ENCODE measurements at places on chromosomes 3 and 15.
A peak's percentile ranks its signal among the peaks of the same experiment; 100 is the strongest.

- no peak for DNase-seq
Observed at GRCh38 chr3:171094411-171094810, 67.9 kb upstream of the SLC2A2 start.

- DNase-seq: no peak
Observed at GRCh38 chr3:125062904-125063618, 7.3 kb upstream of the HEG1 start.

- DNase-seq: no peak
Observed at GRCh38 chr15:31024330-31024729, 32.9 kb upstream of the MTMR10 start.

DNA sequence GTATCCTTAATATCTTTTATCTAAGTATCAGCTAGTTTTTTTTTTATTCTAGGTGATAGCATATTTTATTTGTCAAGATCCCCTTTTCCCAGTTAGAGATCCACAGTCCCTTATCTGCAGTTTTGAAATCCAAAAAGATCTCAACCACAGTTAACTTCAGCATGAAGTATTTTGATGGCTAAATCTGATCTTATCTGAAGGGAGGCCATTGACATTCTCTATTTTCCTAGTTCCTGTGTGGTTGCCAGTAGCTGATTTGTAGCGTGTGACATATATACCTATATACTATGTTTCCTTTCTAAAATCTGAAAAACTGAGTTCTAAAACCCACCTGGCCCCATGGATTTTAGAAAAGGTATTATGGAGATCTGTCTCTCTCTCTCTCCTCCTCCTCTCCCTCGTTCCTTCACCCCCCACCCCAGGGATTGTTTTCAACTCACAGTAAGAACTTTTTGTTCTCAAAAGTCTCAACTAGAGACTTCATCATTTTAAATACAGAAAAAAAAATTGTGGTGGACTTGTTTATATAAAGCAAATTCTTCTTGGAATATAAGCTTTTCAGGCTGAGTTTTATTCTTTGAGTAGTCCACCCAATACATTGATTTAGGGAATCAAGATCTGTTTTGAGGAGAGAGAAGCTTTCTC, 12.3 kb downstream of the TCF12 start:
- no peak for DNase-seq

DNA sequence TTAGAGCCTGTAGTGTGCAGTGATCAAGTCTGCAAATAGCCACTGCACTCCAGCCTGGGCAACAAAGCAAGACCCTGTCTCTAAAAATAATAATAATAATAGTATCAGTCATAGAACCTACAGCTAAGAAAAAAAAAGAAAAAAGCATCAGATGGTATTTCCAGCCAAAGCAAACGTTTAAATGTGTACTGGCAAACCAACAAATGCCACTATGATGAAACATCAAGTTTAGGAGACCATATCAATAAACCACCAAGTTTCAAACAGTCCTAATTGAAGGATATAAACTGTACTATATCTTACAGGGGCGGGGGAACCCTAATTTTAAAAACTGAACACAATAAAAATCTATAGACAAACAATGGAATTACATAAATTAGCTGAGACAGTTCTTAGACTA, 6.4 kb downstream of the UBP1 start:
- DNase-seq: no peak

DNA sequence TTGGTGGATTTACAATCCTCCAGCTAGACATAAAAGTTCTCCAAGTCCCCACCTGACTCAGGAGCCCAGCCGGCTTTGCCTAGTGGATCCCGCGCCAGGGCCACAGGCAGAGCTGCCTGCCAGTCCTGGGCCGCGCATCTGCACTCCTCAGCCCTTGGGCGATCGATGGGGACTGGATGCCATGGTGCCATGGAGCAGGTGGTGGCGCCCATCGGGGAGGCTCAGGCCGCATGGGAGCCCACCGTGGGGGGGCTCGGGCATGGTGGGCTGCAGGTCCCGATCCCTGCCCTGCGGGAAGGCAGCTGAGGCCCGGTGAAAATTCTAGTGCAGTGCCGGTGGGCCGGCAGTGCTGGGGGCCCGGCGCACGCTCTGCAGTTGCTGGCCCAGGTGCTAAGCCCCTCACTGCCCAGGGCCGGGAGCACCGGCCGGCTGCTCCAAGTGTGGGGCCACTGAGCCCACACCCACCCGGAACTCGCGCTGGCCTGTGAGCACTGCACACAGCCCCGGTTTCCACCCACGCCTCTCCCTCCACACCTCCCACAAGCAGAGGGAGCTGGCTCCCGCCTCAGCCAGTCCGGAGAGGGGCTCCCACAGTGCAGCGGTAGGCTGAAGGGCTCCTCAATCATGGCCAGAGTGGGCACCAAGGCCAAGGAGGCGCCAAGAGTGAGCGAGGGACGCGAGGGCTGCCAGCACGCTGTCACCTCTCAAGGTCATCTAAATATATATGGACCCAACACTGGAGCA, 38.8 kb upstream of the IGSF11 start:
- no peak for DNase-seq

DNA sequence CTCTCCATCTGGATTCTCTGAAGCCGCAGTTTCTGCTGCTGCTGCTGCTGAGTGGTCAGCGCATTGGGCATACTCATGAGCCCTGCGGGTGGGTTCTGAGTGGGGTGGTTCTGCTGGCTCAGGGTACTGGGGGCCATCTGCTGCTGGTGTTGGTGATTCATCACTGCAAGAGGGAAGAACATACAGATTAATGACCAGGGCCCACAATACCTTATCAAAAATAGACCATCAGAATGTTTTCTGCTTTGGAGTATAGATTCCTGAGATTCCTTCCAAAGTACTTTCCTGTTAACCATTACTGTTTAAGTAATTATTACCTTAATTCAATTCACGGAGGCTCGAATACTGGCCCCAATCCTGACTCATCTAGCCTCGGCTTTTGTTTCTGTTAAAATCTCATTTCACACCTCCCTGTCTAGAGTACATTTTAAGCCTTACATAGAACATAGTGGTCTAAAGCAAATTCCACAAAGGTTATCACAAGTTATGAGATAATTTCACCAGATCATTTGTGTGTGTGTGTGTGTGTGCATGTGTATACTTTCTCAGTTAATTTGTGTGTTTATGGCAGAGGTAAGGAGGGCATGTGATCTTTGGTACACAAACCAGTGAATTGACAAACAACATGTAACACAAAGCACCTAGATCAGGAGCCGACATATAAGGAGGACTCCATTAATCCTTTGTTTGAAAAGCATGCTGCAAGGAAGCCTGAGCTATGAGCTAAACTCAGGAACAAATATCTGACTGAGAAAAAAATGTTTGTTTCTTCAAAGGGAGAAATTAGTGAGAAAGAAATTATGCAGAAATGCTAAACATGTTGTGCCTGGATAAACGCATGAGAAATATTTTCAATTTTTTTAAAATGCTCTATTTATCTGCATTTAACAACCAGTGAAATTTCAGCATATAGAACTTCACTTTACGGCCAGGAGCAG, 68.1 kb downstream of the TM4SF4 start:
- no peak for DNase-seq

- no peak for DNase-seq
Observed at GRCh38 chr15:62122249-62122648, 42.8 kb downstream of the C2CD4B start.

GRCh38 chr3:37591116-37591781, 270.4 kb upstream of the CTDSPL start:
- no peak for DNase-seq

GRCh38 chr3:194983620-194984019, 287.3 kb downstream of the XXYLT1 start:
- no peak for DNase-seq

DNA sequence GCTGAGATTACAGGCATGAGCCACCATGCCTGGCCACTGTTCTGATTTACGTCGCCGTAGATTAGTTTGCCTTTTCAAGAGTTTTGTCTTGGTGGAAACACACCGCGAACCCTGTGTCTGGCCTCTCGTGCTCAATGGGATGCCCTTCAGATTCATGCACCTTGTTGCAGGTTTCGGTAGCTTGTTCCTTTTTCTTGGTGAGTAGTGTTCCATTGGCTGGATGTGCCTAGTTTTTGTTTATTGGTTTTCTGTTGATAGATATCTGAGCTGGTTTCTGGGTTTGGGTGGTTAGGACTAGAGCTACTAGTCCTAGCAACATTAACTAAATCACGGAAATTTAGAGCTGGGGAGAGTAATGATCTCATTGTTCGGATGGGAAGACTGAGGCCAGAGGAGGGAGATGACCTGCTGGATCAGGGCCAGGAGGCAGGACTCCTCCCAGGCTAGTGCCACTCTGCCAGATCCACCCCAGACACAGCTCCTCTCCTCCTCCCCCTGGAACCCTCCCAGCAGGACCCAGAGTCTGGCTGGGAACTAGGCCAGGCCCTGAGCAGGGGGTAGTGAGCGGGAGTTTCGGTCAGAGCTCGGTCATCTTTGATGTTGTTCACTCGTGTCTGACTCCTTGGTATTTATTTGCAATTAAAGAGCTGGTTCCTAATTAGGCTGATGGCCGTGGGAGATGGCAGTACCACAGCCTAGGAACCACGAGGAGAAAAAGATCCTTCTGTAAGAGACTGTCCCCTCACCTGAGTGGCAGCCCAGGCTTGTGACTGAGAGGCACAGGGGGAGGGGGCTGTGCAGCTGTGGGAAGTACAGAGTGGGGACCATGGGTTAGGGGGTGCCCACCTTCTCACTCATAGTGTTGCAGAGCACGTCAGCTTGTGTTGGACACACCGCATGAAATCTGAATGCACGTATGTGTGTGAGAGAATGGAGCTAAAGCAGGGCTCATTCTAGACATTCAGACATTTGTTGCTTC, 73.4 kb downstream of the SMAD6 start:
- DNase-seq: no peak

GRCh38 chr3:34865346-34865745, 774.0 kb upstream of the ARPP21 start:
- DNase-seq: no peak

- DNase-seq: no peak
Observed at GRCh38 chr3:78887547-78888011, 880.2 kb downstream of the ROBO1 start.

DNA sequence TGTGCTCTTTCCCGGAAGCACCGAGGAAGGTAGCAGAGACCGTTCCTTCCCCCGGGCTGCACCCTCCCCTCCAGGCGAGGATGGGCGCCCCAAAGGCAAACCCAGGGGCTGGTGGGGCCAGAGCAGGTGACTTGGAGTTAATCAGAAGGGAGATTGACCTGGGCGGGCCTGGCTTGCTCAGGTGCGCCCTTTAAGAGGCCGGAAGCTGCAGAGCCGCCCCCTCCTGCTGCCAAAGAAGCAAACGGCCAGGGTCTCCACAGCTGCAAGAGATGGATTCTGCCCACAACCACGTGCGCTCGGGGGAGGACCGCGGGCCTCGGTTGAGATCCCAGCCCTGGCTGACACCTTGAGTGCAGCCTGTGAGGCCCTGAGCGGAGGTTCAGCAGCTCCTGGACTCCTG, 218.2 kb upstream of the NAALADL2 start:
- DNase-seq: no peak

DNA sequence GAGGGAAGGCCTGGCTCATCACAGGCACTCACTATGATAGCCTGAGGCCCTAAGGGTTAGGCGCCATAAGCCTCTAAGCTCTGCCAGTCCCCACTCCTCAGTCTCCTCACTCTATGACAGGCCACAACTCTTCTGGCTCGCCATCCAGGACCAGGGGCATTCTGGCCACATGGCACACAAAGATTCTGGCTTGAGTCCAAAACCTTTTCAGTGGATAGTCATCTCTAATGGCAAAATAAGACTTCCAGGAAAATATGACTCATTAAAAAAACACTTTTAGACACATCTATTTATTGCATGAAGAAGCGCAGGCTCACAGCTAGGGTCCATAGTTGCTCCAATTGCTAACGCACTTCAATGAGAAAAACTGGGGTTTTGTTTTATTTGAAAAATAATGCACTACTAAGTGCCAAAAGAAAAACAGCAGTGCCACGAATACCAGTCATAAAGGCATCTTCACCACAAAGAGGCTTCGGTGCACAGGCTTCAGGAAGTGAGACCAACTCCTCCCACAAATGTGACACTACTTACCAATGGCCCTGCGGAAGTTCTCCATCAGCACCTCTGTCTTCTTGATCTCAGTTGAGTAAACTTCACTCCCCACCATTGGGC, 11.1 kb downstream of the RUVBL1 start:
- DNase-seq: peak; percentile 5

DNA sequence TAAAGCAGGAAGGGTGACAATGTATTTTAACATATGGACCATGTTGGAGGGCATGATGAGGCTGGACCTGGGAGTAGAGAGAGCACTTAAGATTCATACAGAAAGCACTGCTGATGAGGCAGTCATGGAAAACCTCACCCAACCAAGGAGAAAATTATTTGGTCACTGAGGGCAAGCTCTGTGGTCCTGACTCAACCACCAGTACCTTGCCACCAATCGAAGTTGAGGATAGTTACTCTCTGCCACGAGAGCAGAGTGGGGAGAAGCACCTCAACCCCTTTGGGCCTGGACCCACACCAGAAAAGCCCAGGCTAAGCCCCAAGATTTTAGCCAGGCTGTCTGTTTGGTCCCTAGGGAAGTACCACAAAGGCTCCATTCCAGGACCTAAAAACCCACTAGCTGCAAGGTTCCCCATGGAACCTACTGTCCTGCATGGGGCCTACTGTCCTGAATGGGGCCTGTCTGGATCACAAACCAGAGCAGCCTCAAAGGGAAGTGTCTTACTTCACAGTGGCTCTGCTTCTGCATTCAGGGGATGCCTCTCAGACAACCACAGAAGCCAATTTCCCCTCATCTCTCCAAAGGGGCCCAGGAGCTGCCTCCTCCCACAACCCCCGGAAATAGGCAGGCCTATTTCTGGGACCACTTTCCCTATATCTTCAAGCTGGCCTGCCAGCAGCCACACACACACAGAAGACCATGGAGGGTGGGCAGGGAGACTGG, 4.2 kb downstream of the CCDC71 start:
- DNase-seq: no peak

DNA sequence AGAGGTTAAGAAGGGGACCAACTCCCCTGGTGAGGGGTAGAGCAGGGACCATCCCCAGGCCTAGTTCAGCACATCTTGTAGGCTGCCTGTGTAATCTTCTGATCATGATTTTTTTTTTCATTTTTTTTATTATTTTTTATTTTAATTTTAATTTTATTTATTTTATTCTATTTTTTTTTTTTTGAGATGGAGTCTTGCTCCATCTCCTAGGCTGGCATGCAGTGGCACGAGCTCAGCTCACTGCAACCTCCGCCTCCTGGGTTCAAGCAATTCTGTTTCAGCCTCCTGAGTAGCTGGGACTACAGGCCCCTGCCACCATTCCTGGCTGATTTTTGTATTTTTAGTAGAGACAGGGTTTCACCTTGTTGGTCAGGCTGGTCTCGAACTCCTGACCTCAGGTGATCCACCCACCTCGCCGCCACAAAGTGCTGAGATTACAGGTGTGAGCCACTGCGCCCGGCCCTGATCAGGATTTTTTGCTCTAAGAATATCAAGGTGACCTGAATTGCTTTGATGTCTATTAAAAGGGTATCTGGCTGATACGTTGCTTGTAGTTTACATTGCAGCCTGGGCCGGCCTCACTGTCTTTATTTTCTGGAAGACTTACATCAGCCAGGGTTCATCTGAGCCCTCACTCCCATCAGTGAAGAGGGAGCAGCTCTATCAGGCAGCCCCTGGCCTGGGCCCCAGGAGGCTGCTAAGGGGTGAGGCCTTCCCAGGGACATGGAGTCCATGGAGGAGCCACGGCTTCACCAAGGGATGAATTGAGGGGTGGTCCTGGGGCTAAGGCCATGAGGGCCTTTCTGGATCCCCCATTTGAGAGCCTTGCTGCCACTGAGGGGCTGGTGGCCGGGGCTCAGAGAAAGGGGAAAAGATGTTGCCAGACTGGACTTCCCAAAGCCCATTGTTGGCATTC, 10.7 kb downstream of the SYNM start:
- no peak for DNase-seq

Data from activated T-helper 1 cell treated with Interleukin-2 at 50 U/mL for 16 hours (primary cell).